ENCODE measurements at places on chromosomes 3 and 15. TPM values are rescaled to one million over a fixed set of nuclear protein-coding genes. Genes with fewer than 3 reads are reported as not detected.

- H3K27me3 ChIP-seq, result no peaks in the 10 kb centered on the region
- peaks cover 1% of the 10 kb centered on the region for H3K36me3 ChIP-seq
- no peak overlapping the region for H3K4me3 ChIP-seq
- DNase-seq, result no peak
- H3K4me1 ChIP-seq, result peaks cover 55% of the 10 kb centered on the region
- H3K27ac ChIP-seq, result peak overlapping the region; percentile 37
Observed at GRCh38 chr3:141375381-141376301, 7.3 kb downstream of the ZBTB38 start.

DNA sequence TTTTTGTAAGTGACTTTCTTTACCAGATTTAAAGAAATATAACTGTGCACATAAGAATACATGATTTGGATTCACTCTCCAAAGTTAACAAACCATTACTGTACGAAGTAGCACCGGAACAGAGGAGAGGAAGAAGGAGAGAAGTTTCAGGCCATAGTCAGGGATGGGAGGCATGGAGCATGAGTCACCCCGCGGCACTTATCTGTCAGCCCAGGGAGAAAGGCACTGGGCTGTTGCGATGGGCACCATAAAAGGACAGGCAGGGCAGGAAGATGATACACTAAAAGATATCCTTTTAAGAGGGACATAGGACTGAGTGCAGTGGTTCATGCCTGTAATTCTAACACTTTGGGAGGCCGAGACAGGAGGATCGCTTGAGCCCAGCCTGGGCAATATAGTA is 37.0 kb downstream of the TTC23 start:
- peaks cover 7% of the 10 kb centered on the region for H3K27me3 ChIP-seq
- no peaks in the 10 kb centered on the region for H3K36me3 ChIP-seq
- no peak overlapping the region for H3K27ac ChIP-seq
- no peak overlapping the region for H3K4me3 ChIP-seq
- no peak for DNase-seq
- no peaks in the 10 kb centered on the region for H3K4me1 ChIP-seq

DNA sequence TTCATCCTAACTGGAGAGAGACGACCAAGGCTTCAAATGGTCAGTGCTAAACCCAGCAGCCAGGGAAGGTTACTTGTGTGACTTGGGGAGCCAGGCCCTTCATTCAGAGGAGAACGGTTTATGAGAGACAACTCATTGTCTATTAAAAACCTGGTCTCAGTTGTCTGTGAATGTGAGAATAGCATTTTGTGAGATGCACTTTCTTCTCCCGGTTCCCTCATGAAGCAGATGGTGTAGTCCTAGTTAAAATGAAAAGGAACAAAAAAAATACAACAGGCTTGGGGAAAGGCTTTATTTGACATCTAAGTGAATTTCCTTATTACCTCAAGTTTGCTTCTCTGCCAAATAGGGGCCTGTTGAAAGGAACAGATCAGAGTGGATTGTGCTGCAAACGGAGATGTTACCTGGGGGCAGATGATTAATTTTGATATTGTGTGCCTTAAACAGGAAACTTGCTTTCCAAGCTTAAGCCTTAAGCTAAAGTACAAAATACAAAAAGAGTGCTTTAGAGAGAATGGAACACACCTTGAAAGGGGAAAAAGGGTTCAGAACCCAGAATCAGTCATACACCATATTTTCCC is 202.7 kb upstream of the BHLHE40 start:
- peaks cover 87% of the 10 kb centered on the region for H3K4me1 ChIP-seq
- DNase-seq, result no peak
- H3K27ac ChIP-seq, result peak overlapping the region; percentile 98
- peak overlapping the region; percentile 21 for H3K4me3 ChIP-seq

DNA sequence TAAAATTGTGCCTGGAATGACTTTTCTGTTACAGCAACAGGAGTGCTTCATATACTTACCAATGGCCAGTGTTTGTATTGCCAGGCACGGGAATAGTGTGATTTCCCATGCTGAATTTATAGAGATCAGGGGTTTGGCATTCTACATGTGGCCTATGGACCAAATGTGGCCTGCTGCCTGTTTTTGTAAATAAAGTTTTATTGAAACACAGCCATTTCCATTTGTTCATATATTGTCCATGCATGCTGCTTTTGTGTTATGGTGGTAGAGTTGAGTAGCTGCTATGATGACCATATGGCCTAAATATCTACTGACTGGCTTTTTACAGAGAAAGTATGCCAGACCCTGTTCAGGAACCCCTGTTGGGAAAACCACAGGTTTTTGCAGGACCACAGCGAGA is 55.6 kb downstream of the SLCO3A1 start:
- no peak overlapping the region for H3K27ac ChIP-seq
- H3K36me3 ChIP-seq, result no peaks in the 10 kb centered on the region
- H3K27me3 ChIP-seq, result no peaks in the 10 kb centered on the region
- no peak overlapping the region for H3K4me3 ChIP-seq
- H3K4me1 ChIP-seq, result no peaks in the 10 kb centered on the region

DNA sequence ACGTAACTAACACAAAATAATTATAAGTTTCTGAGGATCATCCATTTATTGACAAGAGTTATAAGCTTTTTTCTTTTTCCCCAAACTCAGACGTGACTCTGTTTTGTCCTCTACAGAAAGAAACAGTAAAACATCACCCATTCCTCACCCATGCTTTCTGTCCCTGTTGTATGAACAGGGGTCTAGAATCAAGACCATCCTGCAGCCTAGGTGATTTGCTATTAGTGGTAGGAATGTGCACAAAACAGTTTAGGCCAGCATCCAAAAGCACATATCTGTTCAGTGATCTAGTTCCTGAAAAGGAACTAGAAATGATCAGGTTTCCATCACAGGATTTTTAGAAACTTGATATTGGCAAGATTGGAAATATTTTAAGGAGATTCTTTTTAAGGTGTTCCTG is 527.6 kb downstream of the SOX2 start:
- no peak overlapping the region for H3K4me3 ChIP-seq
- H3K27ac ChIP-seq, result no peak overlapping the region
- no peak for DNase-seq
- H3K27me3 ChIP-seq, result no peaks in the 10 kb centered on the region
- H3K36me3 ChIP-seq, result no peaks in the 10 kb centered on the region

GRCh38 chr3:15520185-15520584 is 1.3 kb downstream of the COLQ start:
- no peak for DNase-seq
- peaks cover 8% of the 10 kb centered on the region for H3K27me3 ChIP-seq
- H3K4me1 ChIP-seq, result peaks cover 25% of the 10 kb centered on the region
- no peaks in the 10 kb centered on the region for H3K36me3 ChIP-seq
- no peak overlapping the region for H3K27ac ChIP-seq

DNA sequence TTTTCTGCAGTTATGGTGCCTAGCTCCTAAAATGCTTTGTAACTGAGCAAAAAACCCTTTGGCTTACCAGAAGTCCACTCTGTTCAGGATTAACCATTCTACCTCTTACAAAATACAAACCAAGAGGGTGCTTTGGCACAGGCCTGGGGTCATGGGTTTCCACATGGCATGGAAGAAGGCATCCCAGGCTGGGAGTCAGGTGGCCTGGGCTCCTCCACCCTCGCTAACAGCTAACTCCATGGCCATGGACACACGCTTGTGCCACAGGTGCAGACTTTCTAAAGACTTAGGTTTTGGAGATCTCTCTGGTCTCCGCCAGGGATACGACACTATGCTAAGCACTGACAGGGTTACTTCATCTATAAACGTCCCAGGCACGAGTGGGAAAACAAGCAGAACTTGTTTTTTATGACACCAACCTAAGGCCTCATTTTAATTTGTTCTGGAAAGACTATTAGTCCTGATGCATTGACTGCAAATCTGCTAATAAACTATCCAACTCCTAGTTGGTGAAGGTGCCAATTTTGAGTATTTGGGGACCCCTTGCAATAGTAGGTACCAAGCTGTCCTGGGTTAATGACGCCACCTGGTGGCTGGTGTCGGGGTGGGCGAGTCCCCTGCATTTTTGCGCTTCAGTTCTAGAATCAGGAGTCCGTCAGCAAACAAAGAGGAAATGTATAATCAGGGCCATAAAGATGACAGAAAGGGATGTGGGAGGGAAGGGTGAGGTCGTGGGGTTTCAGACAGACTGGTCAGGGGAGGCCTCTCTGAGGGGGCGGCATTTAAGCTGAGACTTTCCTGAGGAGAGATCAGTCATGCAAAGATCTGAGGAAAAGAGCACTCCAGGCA is 10.3 kb upstream of the ALDH1A3 start:
- H3K27ac ChIP-seq, result no peak overlapping the region
- no peaks in the 10 kb centered on the region for H3K36me3 ChIP-seq
- no peak overlapping the region for H3K4me3 ChIP-seq

- H3K27me3 ChIP-seq, result no peaks in the 10 kb centered on the region
- H3K36me3 ChIP-seq, result peaks cover 11% of the 10 kb centered on the region
- peaks cover 51% of the 10 kb centered on the region for H3K4me1 ChIP-seq
- peak within 1 kb of the TSS; percentile 98 for H3K27ac ChIP-seq
Observed at GRCh38 chr15:40569129-40569953, at the start of gene RPUSD2. TSS of gene RPUSD2 (plus strand) at chr15:40569299. CDS start at chr15:40569338, 39 bp downstream.

DNA sequence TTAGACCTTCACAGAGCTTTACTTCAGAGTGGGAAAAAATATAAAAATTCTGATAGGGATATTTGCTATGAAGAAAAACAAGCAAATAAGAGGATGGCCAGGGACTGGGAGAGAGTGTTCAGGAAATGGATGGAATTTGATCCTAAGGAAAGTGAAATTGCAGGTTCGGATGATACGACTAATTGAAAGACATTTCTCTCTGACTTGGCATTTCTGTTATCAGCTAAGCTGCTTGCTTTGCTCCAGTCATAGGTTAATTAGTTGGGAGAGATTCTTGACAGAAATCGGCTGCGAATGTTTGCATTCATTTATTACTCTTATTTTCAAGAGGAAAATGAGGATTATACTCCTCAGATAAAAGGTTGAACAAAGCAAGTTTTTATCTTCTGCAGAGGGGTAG is 808.7 kb upstream of the NECTIN3 start:
- H3K27ac ChIP-seq, result no peak overlapping the region
- no peaks in the 10 kb centered on the region for H3K36me3 ChIP-seq
- H3K4me1 ChIP-seq, result no peaks in the 10 kb centered on the region

DNA sequence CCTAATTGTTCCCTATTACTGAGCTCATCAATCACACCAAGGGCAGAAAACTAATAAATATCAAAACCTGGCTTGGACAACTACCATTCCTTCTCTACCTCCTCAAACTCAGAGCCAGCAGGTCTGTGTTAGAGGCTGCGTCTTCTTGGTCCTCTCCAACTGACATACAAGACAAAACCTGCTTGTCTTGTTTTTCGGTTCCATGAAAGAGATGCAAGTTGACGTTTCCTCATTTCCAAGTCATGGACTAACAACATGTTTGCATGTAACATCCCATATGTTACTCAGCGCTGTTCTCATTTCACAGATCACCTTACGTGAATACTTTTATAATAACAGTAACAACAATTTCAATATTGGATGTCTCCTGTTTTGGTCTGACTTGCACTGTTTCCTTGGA is 110.9 kb downstream of the LMLN start:
- peaks cover 20% of the 10 kb centered on the region for H3K4me1 ChIP-seq
- H3K4me3 ChIP-seq, result no peak overlapping the region
- peaks cover 25% of the 10 kb centered on the region for H3K27me3 ChIP-seq
- no peak for DNase-seq
- H3K27ac ChIP-seq, result no peak overlapping the region

DNA sequence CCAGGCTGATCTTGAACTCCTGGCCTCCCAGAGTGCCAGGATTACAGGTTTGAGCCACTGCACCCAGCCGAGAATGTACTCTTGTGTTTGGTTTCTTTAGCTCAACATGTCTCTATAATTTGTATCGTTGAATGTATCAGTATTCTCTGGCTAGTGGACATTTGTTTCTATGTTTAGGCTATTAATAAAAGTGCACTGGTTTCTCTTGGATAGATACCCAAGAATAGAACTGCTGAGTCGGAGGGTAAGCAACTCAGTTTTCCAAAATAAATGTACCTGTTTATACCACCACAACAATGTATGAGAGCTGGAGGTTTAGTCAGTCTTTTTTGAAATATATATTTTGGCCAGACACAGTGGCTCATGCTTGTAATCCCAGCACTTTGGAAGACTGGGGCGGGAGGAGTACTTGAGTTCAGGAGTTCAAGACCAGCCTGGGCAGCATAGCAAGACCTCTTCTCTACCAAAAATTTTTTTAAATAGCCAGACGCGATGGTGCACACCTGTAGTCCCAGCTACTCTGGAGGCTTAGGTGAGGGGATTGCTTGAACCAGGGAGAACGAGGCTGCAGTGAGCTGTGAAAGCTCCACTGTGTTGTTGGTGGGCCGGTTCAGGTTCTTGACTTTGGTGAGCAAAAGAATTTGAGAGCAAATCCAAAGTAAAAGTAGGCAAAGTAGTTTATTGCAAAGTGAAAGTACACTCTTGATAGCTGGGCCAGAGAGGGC is 7.7 kb upstream of the IVD start:
- peak overlapping the region; percentile 59 for H3K4me3 ChIP-seq
- no peak for DNase-seq
- peaks cover 20% of the 10 kb centered on the region for H3K4me1 ChIP-seq

- H3K36me3 ChIP-seq, result peaks cover 5% of the 10 kb centered on the region
- peaks cover 57% of the 10 kb centered on the region for H3K4me1 ChIP-seq
- no peaks in the 10 kb centered on the region for H3K27me3 ChIP-seq
- H3K27ac ChIP-seq, result peak overlapping the region; percentile 42
- DNase-seq, result no peak
Observed at GRCh38 chr3:149575961-149576564, 81.8 kb downstream of the WWTR1 start.

- no peak overlapping the region for H3K4me3 ChIP-seq
- no peak overlapping the region for H3K27ac ChIP-seq
- H3K36me3 ChIP-seq, result no peaks in the 10 kb centered on the region
- no peak for DNase-seq
- H3K27me3 ChIP-seq, result no peaks in the 10 kb centered on the region
Observed at GRCh38 chr3:173191611-173192010, 50.6 kb upstream of the SPATA16 start.

- H3K4me1 ChIP-seq, result peaks cover 5% of the 10 kb centered on the region
- H3K36me3 ChIP-seq, result no peaks in the 10 kb centered on the region
- no peak overlapping the region for H3K27ac ChIP-seq
- H3K4me3 ChIP-seq, result no peak overlapping the region
Observed at GRCh38 chr3:45148921-45149320, 2.7 kb upstream of the CDCP1 start.

DNA sequence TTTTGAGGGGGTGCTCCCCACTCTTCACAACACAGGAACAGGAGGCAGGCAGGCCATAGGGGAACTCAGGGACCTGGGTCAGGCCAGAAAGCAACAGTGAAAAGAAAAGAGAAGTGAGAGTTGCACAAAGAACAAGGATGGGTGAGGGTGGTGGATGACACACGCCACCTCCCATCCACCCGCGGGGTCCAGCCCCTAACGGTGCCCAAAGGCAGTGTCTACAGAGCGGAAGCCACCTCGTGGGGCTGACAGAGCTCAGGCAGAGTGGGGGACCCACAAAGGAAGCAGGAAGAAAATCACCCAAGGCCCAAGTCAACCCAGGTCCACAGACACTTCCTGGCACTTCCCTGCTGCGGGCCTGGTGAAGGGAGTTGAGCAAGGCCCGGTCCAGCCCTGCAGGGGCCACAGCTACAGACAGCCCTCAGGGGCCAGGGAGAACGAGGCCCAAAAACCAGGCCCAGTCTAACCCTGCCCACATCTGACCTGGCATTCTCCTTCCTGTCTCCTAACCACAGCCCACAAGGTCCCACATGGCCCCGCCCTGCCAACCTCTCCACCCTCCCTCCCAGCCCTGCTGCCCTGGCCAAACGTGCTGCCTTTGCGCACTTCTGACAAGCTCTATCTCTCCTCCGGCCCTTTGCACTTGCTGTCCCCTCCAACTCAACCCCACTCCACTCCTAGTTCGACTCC is 5.9 kb downstream of the NUP210 start:
- peak overlapping the region; percentile 71 for H3K4me3 ChIP-seq
- H3K27ac ChIP-seq, result peak overlapping the region; percentile 93
- peak; percentile 57 for DNase-seq

- no peaks in the 10 kb centered on the region for H3K36me3 ChIP-seq
- H3K27ac ChIP-seq, result no peak overlapping the region
- H3K4me3 ChIP-seq, result no peak overlapping the region
Observed at GRCh38 chr15:57671636-57672035, 34.9 kb upstream of the POLR2M start.

A4GNT gene
- not detected for total RNA-seq

SLC27A2 gene
- 78.0 TPM for total RNA-seq

GOLGA8S gene
- 0.08 TPM for total RNA-seq
